ENCODE measurements at places on chromosomes 7 and 10. TPM values are rescaled to one million over a fixed set of nuclear protein-coding genes. Genes with fewer than 3 reads are reported as not detected.

GRCh38 chr10:48257407-48257961 lies 17.0 kb downstream of the FRMPD2 start:
- no peak overlapping the region for H3K4me3 ChIP-seq
- no peak for DNase-seq
- no peak overlapping the region for H3K27ac ChIP-seq
- no peaks in the 10 kb centered on the region for H3K36me3 ChIP-seq
- H3K27me3 ChIP-seq, result no peaks in the 10 kb centered on the region
- H3K4me1 ChIP-seq, result no peaks in the 10 kb centered on the region

DNA sequence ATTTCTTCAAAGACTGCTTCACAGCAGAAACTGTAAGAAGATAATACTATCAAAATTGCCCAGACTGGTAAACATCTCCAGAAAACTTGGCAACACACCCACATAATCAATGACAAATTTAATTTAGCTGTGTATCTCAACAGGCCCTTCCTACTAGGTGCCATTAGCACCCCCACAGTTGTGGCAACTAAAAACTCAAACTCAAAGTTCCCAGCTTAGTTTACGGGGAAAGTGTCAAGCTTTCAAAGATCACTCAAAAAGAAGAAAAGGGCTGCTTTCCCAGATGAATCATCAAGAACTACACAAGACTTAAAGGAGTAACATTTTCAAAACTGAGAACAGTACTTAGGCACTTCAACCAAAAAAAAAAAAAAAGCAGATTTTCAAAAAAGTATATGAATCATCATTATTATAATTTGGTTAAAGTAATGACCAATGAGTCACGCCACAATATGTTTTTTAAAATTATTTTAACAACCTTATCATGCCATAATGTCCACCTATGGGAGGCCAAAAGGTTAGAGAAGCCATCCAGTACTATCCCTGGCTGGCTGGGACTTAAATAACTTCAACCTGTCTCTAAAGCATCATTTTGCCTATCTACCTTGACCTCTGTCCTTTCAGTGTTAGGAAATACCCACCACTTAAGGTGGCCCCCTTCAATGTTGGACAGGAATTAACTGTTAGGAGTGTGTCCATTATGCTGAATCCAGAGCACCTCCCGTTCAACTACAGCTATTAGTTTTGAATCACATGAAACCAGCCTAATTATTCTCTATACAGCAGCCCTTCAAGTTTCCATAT lies 90.8 kb downstream of the ZFAND4 start:
- H3K4me1 ChIP-seq, result peaks cover 21% of the 10 kb centered on the region
- DNase-seq, result no peak
- H3K27me3 ChIP-seq, result no peaks in the 10 kb centered on the region
- peak overlapping the region; percentile 44 for H3K4me3 ChIP-seq
- H3K27ac ChIP-seq, result peak overlapping the region; percentile 77

DNA sequence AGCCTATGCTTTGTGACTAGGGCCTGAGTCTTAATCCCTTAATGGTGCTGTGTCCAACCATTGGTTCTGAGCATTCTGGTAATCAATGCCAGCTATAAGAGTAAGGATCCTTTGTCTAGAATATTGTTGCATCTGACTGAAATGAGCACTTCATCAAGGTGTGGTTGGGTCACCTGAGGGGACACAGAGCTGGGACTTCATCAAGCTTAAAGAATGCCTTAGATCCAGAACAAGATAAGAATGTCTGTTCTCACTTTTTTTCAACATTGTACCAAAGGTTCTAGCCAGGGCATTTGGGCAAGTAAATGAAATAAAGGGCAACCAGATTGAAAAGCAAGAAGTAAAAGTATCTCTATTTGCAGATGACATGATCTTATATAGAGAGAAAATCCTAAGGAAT lies 280.4 kb downstream of the MTERF1 start:
- H3K27ac ChIP-seq, result no peak overlapping the region
- no peaks in the 10 kb centered on the region for H3K4me1 ChIP-seq
- no peaks in the 10 kb centered on the region for H3K36me3 ChIP-seq
- no peak overlapping the region for H3K4me3 ChIP-seq
- DNase-seq, result no peak

- no peak overlapping the region for H3K4me3 ChIP-seq
- no peak for DNase-seq
- no peaks in the 10 kb centered on the region for H3K4me1 ChIP-seq
- no peak overlapping the region for H3K27ac ChIP-seq
- no peaks in the 10 kb centered on the region for H3K27me3 ChIP-seq
Measured at GRCh38 chr7:128284102-128284501, 43.0 kb downstream of the LEP start.

GRCh38 chr7:33503014-33503413 lies 373.6 kb downstream of the BBS9 start:
- no peaks in the 10 kb centered on the region for H3K36me3 ChIP-seq
- H3K4me3 ChIP-seq, result no peak overlapping the region
- H3K27me3 ChIP-seq, result no peaks in the 10 kb centered on the region

DNA sequence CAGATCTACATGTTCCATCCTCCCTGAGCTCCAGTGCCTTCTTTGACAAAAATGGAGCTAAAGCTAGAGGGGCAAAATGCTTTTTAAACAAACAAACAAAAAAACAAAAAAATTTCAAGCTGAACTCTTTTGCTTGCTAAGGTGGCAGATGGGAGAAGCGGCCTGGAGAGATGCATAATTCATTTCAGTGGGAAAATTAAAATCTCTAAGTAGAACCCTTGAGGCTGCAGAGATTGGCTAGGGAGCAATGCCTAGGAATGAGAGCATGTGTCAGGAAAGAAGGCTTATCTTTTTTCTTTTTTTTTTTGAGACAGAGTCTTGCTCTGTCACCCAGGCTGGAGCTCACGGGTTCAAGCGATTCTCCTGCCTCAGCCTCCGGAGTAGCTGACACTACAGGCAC lies 46.4 kb upstream of the SAMD8 start:
- H3K27me3 ChIP-seq, result no peaks in the 10 kb centered on the region
- DNase-seq, result no peak
- no peaks in the 10 kb centered on the region for H3K4me1 ChIP-seq
- no peaks in the 10 kb centered on the region for H3K36me3 ChIP-seq
- H3K27ac ChIP-seq, result no peak overlapping the region

GRCh38 chr10:62183442-62183841 lies 85.2 kb downstream of the RTKN2 start:
- no peaks in the 10 kb centered on the region for H3K27me3 ChIP-seq
- no peak overlapping the region for H3K4me3 ChIP-seq
- peaks cover 71% of the 10 kb centered on the region for H3K4me1 ChIP-seq
- peak; percentile 83 for DNase-seq
- H3K36me3 ChIP-seq, result no peaks in the 10 kb centered on the region

GRCh38 chr10:49620841-49621378 lies 7.1 kb downstream of the CHAT start:
- no peak overlapping the region for H3K27ac ChIP-seq
- no peaks in the 10 kb centered on the region for H3K27me3 ChIP-seq
- DNase-seq, result no peak
- no peaks in the 10 kb centered on the region for H3K36me3 ChIP-seq

- no peaks in the 10 kb centered on the region for H3K36me3 ChIP-seq
- H3K27me3 ChIP-seq, result no peaks in the 10 kb centered on the region
- DNase-seq, result no peak
Measured at GRCh38 chr10:128971374-128972035, 495.5 kb upstream of the MGMT start.

- no peak for DNase-seq
- no peak overlapping the region for H3K4me3 ChIP-seq
- H3K27ac ChIP-seq, result no peak overlapping the region
- H3K27me3 ChIP-seq, result no peaks in the 10 kb centered on the region
- no peaks in the 10 kb centered on the region for H3K36me3 ChIP-seq
Measured at GRCh38 chr10:43043342-43043772, 33.5 kb upstream of the RET start.

DNA sequence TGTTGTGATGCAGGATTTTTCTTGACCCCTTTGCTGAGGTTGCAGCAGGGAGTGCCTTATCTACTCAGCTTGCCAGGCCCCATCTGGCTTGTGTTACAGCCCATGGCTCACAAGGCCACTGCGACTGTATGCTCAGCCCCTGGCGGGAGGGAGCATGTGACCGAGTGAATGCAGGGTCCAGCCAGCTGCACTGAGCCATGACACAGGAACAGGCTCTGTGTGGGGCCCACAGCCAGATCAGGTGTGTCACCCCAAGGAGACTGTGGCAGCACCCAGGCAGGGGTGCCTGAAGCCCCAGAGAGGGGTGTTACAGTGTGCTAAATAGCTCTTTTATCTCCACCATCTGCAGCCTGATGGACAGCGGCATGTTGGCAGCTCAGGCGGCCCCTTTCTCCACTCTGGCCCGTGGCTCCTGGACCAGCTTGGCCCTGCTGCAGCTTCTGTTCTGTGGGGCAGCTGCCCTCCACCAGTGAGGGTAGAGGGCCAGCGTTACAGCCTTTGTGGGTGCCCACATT lies 2.6 kb upstream of the PCBD1 start:
- H3K27me3 ChIP-seq, result no peaks in the 10 kb centered on the region
- peaks cover 7% of the 10 kb centered on the region for H3K4me1 ChIP-seq
- H3K27ac ChIP-seq, result no peak overlapping the region

GRCh38 chr7:39360038-39360437 lies 206.2 kb upstream of the YAE1 start:
- no peak overlapping the region for H3K4me3 ChIP-seq
- H3K4me1 ChIP-seq, result no peaks in the 10 kb centered on the region
- no peak for DNase-seq
- H3K36me3 ChIP-seq, result no peaks in the 10 kb centered on the region

- no peaks in the 10 kb centered on the region for H3K36me3 ChIP-seq
- peak; percentile 74 for DNase-seq
- H3K27ac ChIP-seq, result peak overlapping the region; percentile 46
Measured at GRCh38 chr10:32332299-32332750, 14.6 kb downstream of the EPC1 start.

DNA sequence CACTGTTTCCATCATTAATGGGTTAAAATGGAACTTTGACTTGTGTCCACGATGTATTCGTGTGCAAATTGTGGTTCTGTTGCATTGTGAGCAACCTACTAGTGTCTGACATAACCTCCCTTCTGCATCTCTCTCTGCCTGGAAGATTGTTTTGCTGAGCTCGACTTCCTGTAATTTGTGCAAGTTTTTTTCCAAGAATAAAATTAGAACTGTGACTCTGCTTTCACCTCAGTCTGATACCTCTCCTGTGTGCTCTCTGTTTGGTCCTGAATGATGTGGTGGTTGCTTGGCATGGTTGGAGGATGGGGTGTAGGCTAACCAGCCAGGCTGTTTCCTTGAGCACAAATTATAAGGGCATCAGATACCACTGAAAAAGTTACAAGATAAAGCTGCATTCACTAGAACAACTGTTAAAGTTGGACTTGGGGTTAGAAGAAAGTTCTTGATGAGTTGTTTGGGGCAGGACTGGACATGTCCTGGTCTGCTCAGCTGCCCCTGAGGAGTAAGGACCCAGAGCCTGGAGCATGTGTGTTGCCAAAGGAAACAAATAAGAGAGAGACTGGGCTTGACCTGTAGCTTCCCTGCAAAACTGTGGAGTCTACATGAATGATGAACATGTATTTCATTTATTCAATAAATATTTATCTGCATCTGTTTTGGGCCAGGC lies 1.9 kb upstream of the VOPP1 start:
- H3K27ac ChIP-seq, result peak overlapping the region; percentile 37
- no peaks in the 10 kb centered on the region for H3K36me3 ChIP-seq
- peaks cover 39% of the 10 kb centered on the region for H3K4me1 ChIP-seq
- no peaks in the 10 kb centered on the region for H3K27me3 ChIP-seq

- no peaks in the 10 kb centered on the region for H3K27me3 ChIP-seq
- H3K27ac ChIP-seq, result peak overlapping the region; percentile 49
- peak; percentile 87 for DNase-seq
- H3K4me1 ChIP-seq, result peaks cover 60% of the 10 kb centered on the region
Measured at GRCh38 chr7:35725280-35725680, 30.3 kb upstream of the HERPUD2 start.

GRCh38 chr7:65554-65953 lies 126.8 kb upstream of the FAM20C start:
- no peak overlapping the region for H3K27ac ChIP-seq
- no peaks in the 10 kb centered on the region for H3K36me3 ChIP-seq
- H3K27me3 ChIP-seq, result no peaks in the 10 kb centered on the region
- DNase-seq, result no peak

DNA sequence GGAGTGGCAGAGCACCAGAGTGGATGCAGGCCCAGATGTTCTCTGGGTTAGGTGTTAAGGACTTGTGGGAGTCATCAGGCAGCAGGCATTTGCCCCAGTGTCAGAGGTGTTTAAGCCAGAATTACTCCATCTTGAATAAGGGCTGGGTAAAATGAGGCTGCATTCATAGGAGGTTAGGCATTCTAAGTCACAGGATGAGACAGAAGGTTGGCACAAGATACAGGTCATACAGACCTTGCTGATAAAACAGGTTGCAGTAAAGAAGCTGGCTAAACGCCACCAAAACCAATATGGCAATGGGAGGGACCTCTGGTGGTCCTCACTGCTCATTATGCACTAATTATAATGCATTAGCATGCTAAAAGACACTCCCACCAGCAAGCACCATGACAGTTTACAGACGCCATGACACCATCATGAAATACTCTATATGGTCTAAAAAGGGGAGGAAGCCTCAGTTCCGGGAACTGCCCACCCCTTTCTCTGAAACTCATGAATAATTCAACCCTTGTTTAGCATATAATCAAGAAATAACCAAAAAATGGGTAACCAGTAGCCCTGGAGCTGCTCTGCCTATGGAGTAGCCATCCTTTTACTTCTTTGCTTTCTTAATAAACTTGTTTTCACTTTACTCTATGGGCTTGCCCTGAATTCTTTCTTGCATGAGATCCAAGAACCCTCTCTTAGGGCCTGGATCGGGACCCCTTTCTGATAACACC lies 882 bp upstream of the LRRC61 start:
- peak; percentile 51 for DNase-seq
- H3K27me3 ChIP-seq, result no peaks in the 10 kb centered on the region
- H3K4me3 ChIP-seq, result peak overlapping the region; percentile 82
- H3K4me1 ChIP-seq, result peaks cover 44% of the 10 kb centered on the region
- peaks cover 8% of the 10 kb centered on the region for H3K36me3 ChIP-seq

- no peaks in the 10 kb centered on the region for H3K4me1 ChIP-seq
- H3K27me3 ChIP-seq, result no peaks in the 10 kb centered on the region
- H3K4me3 ChIP-seq, result no peak overlapping the region
Measured at GRCh38 chr7:69654849-69655707, 56.8 kb downstream of the AUTS2 start.

Gene EPO
- not detected for total RNA-seq

Gene VWA2
- total RNA-seq, result not detected

Gene MRLN
- total RNA-seq, result not detected

Gene LIPM
- total RNA-seq, result not detected

Gene ATP6V0A4
- not detected for total RNA-seq

Gene WDFY4
- total RNA-seq, result 1.00 TPM

Gene EEPD1
- total RNA-seq, result 8.0 TPM
